Activated CD8-positive, alpha-beta T cell treated with anti-CD3 and anti-CD28 coated beads for 36 hours (primary cell): ENCODE measurements at places on chromosomes 11 and 22. TPM values are rescaled to one million over a fixed set of nuclear protein-coding genes. Genes with fewer than 3 reads are reported as not detected.
A peak's percentile ranks its signal among the peaks of the same experiment; 100 is the strongest.

DNA sequence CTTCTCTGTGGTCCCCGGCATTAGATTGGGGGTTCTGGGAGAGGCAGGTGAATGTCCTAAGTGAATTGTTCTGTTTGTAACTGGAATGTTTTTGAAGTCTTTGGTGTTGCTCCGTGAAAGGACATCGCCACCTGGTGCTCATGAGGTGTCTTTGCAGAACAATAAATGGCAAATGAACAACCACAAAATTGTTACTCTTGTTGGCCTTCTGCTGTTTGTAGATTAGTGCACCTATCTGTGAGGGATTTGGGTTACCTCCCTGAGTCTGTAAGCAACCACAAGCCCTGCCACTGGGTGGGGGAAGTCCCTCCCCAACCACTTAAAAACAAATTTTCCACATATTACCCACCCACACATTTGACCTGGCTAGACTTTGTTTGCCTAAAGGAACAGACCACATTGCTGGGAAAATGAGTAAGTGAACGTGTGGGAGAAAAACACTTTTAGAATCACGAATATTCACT, 4.7 kb downstream of the MPEG1 start:
- peak; percentile 50 for DNase-seq

DNA sequence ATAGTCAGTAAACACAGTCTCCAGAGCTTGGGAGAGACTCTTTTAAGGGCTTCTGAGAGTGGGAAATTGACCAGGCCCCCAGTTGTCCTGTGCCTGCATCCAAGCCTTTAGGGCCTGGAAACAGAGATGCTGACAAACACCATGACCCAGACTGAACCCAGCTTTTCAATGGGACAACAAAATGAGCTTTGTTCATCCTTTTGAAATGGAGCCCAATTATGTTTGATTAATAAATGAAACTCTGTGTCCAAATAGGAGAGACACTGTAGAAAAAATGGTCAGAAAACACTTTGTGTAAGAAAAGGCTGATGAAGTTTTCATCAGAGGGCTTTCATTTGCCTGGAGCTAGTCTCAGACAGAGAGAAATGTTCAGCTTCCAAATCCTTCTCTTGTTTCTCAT, 146.0 kb downstream of the RRAS2 start:
- DNase-seq = no peak

Gene FJX1
- total RNA-seq = 2.1 TPM

GRCh38 chr22:48098243-48098920, 1335.9 kb downstream of the TBC1D22A start:
- peak; percentile 57 for DNase-seq

DNA sequence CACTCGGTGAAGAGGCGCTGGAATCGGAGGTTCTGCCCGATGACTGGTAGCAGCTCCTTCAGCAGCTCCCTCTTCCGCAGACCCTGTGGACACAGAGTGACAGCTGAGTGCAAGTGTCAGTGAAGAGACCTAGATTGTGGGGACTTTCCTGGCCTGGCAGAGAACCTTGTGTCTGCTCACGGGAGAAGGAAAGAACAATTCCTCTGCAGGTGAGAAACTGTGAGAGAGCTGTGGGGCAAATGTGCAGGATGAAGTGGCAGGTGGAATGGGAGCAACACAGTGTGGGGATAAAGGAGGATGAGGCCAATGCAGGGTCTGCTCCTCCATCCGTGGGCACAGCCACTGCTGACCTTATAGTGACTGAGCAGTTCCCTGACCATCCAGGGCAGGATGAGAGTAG, 40.0 kb upstream of the CLTCL1 start:
- DNase-seq = no peak

DNA sequence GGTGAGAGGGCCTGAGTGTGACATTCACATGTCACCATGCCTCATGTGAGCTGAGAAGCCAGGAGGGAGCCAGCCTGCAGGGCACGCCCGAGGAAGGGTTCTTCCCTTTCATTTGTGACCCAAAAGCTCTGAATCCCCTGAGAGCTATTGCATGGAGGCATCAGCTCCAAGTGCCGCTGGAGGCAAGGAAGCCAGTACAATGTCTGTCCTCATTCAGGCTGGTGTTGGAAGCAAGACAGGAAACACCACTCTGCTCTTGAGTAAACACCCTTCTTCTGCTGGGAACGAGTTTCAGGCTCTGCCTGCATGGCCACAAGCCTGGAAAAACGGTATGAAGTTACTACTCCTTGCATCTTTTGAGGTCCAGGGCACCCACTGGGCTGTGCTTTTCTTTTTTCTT, 83.8 kb upstream of the LARGE1 start:
- DNase-seq = no peak

Gene THY1
- 0.18 TPM for total RNA-seq

GRCh38 chr11:23138761-23139160, 278.5 kb upstream of the CCDC179 start:
- no peak for DNase-seq

GRCh38 chr11:444396-445144, 2.8 kb upstream of the ANO9 start:
- no peak for DNase-seq

DNA sequence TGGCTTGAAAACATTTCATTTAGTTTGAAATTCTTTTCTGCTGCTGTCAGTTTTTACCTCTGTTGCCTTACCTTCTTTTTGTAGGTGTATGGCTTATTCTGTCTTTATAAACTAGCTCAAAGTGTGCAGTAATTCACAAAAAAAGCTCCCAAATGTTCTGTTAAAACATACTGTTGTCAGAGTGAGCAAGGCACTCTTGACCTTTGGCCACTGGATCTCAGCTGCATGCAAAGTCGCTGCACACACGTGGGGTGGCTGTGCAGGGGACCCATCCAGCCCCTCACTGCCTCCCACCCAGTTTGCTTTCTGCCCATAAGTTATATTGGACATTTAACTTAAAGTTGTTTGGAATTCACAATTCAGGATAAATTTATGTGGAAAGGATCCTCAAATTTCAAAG, 92.2 kb downstream of the AMOTL1 start:
- DNase-seq = no peak

Gene C11orf86
- total RNA-seq = not detected

- DNase-seq = no peak
These were observed 841 bp downstream of the B3GNT6 start for GRCh38 chr11:77035039-77035438.

DNA sequence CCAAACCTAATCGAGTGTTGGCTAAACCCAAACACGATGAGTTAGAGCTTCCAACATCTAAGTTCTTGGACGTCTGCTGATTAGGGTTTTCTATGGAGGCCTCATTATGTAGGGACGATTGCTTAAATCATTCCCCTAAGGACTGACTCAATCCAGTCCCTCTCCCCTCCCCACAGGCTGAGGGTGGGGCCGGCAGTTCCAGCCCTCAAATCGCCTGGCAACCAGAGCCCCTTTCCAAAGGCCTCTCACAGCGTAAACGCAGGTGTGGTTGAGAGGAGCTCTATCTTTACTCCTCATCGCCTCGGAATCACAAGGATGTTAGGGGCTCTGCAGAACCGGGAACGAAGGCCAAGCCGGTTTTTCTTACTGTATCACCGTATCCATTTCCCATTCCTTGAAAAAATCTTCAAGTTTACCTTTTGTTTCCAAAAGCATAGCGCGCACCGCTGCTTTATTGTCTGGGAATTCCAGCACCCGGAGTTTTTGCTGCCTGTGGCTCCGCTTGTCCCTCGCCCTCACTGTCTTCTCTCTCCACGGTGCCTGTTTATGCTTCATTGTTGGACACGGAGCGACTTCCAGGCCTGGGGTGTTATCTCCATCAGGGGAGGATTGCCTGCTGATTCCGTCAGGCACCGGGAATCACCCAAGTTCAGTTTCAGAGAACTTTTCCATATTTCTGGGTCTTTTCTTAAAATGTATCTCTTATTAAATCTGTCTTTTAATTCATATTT, 13.8 kb upstream of the IFITM3 start:
- DNase-seq = no peak

GRCh38 chr11:44886790-44887140, 63.9 kb downstream of the TP53I11 start:
- no peak for DNase-seq

GRCh38 chr11:83836883-83837654, 550.9 kb upstream of the CCDC90B start:
- peak; percentile 39 for DNase-seq

GRCh38 chr22:28051091-28051786, 132.2 kb upstream of the PITPNB start:
- DNase-seq = no peak

GRCh38 chr22:20904008-20904979, 12.9 kb upstream of the CRKL start:
- no peak for DNase-seq

Gene ADM
- total RNA-seq = 46.9 TPM

GRCh38 chr22:43310798-43311197, 32.4 kb downstream of the SCUBE1 start:
- no peak for DNase-seq

DNA sequence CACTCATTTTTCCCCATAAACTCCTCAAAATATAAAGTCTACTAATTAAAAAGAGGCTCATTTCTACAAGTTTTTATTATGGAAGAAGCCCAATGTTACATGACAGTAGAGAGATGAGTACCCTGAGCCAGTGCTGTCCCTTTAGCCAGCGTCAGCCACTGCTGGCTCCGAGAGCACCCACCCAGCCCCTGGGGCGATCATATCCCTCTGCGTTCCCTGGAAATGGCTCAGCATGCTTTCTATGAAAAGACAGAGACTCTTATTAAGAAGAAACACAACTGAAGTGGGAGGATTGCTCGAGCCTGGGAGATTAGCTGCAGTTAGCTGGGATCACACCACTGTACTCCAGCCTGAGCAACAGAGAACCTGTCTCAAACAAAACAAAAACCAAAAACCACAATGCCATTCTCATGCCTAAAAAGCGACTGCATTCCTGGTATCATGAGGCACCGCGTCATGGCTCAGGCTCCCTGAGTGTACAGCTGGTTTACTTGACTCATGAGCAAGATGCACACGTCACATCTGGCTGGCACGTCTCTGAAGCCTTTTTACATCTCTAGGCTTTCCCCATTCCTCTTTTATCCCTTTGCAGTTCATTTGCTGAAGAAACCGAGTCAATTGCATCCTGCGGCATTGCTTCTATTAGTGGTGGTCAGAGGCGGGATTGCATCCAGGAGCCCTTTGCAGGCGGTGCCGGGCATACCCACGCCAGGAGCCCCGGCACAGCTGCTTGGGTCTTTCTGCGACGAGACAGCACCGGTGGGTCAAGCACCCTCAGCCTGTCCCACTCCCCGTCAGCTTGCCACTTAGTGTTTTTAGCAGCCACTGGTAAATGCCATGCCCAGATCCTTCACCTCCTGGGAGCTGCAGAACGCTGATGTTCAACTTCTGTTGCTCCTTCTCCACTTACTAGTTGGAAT, 119.9 kb downstream of the CTTN start:
- no peak for DNase-seq

- peak; percentile 12 for DNase-seq
These were observed 11.9 kb upstream of the CSF2RB start for GRCh38 chr22:36901411-36902142.

GRCh38 chr11:107916671-107917241, 11.5 kb upstream of the RAB39A start:
- peak; percentile 57 for DNase-seq

DNA sequence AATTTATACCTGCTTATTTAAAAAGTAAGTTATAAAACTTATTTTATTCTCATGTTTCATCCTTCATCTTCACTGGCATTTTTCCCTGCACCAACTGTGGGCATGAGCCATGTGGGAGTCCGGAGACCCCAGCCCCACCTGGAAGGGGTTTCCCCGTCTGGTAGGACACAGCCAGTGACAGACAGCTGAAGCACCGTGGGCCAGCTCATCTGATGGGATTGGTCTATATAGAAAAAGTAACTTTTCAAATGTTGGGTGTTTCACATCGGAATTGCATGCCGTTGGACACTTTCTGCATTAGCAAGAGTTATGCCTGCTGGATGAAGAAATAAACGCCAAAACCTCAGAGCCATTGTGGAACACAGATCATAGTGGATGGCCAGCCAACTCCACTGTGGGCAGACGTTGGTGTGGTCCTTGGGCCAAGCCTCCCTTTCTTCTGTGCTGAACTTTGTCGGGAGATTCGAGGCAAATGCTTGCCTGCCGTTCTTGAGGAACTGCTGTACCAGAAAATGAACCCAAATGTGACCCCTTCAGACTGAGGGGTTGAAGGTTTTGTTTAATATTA, 1329.3 kb downstream of the TBC1D22A start:
- DNase-seq = no peak

GRCh38 chr22:24812950-24813775, 7.2 kb downstream of the SGSM1 start:
- DNase-seq = no peak

Gene OR2D2
- not detected for total RNA-seq

- no peak for DNase-seq
These were observed 5.4 kb upstream of the MAPK8IP1 start for GRCh38 chr11:45879803-45880686.

Gene FIBIN
- not detected for total RNA-seq

DNA sequence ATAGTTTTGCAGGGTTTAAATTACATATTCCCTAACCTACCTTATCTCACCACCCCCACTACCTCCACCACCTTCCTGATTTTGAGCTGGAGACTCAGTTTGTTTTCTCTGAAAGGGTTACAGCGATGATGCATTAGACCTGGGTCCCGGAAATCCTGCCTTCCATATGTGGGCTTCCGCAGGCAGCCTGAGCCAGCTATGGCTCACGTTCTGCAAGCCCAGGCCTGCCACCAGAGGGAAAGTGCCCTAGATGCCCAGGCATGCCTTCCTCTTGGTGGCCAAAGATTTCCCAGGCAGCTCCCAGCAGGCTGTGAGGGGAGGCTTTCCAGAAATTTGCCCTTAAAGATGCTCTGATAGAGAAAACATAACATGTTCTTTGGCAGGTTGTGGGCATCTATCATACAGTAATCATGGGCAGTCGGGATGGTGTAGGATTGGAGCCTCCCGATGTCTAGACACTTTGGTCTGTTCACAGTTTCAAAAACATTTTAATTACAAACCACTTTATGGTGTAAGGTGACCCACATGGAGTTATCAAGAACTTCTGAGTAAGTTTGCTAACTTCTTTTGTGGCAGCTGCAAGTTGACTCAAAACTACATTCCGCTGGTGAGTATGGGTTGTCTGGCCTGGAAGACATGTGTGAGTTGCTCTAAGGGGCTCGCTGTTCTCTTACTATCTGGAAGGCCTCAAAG, 79.3 kb downstream of the MICAL2 start:
- DNase-seq = peak; percentile 42
